Activated T-cell treated with anti-CD3 and anti-CD28 coated beads for 1 hour (primary cell): ENCODE measurements at places on chromosomes 13 and 19.

DNA sequence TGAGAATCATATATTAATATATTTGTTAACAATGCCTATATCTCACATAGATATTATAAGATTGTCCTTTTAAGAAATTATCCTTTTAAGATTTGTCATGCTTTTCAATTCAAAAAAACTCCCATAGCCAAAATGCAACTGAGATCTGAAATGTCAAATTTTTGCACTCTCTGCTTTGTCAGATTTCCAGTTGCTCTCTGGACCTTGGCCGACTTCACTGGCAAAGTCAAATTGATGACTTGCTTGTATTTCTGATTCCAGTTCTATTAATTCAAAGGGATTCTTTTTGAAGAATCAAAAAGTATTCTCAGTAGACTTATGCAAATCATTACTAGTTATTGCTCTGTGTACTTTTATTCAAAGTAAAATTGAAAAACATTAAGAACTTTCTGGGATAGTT, 101.2 kb upstream of the SCEL start:
- no peak for DNase-seq

- no peak for DNase-seq
These were observed 17.7 kb downstream of the TMEM161A start for GRCh38 chr19:19120308-19121231.

GRCh38 chr13:105008604-105009003, 1526.9 kb downstream of the EFNB2 start:
- DNase-seq: no peak

DNA sequence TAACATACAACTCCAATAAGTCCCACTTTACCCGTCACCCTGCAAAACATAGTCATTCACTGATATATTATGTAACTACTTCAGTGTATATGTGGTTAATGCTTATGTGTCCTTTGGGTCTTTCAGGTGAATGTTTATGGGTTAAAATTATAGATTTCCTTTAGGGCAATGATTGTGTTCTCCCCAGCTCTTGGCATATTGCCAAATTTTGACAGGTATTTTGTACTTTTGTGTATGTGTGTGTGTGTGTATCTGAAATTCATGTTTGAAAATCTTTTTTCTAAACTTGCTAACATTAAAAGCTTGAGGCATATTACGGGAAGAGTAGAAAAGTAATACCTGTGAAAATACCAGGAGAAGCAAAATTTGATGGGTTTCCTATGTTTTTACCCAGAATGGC, 8.2 kb downstream of the CDK8 start:
- no peak for DNase-seq

- no peak for DNase-seq
These were observed 5.8 kb upstream of the TMC4 start for GRCh38 chr19:54178581-54179261.

- DNase-seq: no peak
These were observed 111.4 kb upstream of the FRY start for GRCh38 chr13:31919971-31920726.

DNA sequence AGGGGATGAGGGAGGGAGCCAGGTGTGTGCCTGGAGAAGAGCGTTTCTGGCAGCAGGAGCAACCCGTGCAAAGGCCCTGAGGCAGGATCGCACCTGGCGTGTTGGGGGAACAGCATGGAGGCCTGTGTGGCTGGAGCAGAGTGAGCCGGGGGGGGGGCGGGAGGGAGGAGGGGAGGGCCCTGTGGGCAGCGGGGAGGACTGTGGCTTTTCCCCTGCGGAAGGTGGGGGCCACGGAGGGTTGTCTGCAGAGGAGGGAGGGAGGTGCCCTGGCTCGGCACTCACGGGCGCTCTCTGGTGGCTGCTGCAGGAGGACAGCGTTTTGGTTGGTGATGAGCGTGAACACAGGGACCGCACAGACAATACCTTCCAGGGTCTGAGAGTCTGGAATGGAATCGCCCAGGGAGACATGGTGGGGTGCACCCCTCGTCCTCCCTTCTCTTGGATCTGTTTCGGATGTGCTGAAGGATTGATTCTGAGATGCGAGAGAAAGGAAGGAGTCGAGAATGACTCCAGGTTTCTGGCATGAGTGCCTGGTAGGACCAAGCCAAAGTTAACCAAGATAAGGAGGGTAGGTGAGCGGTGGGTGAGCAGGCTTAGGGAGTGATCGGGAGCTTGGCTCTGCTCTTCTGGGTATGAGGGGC, 6.5 kb downstream of the RAB11B start:
- DNase-seq: peak; percentile 52

GRCh38 chr13:111857336-111857735, 209.6 kb upstream of the SOX1 start:
- DNase-seq: no peak

- no peak for DNase-seq
These were observed 347.2 kb downstream of the ZNF536 start for GRCh38 chr19:30719189-30719998.

DNA sequence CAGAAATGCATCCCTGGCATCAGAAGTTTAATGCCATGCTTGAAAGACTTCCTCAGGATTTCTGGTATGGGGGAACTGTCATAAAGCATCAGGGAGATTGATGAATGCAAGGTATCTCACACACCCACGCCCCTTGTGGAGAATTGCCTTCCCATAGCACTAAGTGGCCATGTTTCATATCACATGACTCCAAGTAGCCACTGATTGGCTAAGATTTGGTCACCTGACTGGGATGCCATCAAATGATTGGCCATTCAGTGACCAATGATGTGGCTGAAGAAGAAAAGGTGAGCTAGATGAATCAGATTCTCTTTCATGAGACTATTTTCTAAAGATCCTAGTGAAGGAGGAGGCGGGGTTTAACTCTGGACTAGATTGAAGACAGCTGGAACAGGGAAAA, 7.3 kb downstream of the KLK8 start:
- no peak for DNase-seq

DNA sequence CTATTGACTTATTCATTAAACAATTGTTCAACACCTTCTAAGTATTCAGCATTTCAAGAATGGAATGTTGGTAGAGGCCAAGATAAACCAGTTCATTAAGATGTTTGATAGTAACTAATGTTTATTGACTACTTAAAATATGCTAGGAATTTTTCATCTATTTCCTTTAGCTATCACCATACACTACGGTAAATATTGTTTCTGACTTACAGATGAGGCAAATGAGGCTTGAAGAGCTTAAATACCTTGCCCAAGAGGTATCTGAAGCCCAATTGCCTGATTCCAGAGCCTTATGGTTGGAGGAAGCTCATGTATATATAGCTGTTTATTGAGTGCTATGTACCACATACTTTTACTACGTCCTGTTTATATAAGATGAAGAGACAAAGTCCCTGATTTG, 286.2 kb downstream of the NDFIP2 start:
- no peak for DNase-seq

DNA sequence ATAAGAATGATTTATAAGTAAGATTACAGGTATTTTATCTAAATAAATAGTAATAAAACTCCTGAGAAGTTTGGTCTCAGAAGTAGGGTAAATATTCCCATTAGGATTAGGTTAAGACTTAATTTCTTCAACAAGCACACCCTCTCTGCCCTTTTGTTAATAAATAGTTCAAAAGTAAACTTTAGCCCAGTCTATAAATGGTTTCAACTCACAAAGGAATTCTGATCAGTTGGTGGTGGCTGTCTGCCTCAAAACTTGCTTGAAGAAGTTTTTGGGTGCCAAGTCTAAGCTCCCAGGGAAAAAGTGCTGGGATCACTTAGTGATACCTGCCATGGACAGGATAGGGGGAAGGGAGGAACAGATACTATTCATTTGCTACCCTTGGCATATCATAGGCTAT, 22.9 kb downstream of the MBNL2 start:
- no peak for DNase-seq

DNA sequence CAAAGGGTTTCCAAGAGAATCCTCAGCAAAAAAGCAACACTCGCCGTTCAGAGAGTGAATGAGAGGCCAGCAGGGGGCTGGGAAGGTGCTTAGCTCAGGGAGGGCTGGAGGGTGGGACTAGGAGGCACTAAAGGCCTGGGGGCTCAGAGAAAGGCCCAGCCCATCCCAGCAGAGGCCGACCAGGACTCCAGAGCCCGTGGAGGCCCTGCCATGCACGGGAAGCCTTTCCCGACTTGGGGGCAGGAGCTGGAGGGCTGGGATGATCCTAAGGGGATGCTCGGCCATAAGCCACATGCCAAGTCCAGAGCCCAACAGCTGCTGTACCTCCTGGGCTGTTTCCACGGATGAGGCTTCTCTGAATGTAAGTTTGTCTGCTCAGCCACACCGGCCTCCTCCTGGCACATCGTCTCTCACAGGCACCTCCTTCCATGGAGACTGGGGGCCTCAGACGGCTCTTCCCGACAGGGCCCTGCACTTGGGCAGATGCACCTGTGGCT, 19.5 kb downstream of the RASA3 start:
- no peak for DNase-seq

DNA sequence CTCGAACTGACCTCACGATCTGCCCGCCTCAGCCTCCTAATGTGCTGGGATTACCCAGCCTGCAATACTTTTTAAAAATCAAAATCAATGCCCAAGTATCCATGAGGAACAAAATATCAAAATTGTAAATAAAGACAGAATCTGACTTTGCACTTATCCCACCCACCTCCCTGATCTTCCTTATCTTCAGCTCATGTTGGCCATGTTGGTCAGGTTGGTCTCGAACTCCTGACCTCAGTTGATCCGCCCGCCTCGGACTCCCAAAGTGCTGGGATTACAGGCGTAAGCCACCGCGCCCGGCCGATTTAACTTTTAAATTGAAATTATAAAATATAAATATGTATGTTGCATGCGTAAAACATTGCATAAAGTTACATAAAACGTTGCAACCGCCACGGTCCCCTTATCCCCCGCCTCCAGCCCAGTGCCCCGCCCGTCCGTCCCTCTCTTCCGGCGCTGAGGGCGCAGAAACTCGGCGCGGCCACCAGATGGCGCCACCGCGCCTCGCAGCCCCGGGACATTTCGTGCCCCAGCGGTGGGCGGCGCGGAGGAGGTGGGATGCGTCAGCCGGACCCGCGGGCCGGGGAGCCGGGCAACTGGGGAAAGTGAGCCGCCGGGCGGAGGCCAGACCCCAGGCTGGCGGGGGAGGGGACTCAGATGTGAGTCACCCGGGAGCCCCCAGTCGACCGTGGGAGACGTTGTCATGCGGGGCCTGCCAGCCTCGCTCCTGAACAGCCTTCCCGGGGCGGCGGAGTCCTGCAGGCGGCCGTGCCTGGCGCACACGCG, 1.5 kb upstream of the GADD45B start:
- peak; percentile 78 for DNase-seq

GRCh38 chr19:38951187-38951586, 20.4 kb downstream of the MRPS12 start:
- no peak for DNase-seq

GRCh38 chr13:105763851-105764250, 771.6 kb downstream of the EFNB2 start:
- DNase-seq: no peak

GRCh38 chr19:6340493-6341201, 7.2 kb upstream of the ACER1 start:
- no peak for DNase-seq

DNA sequence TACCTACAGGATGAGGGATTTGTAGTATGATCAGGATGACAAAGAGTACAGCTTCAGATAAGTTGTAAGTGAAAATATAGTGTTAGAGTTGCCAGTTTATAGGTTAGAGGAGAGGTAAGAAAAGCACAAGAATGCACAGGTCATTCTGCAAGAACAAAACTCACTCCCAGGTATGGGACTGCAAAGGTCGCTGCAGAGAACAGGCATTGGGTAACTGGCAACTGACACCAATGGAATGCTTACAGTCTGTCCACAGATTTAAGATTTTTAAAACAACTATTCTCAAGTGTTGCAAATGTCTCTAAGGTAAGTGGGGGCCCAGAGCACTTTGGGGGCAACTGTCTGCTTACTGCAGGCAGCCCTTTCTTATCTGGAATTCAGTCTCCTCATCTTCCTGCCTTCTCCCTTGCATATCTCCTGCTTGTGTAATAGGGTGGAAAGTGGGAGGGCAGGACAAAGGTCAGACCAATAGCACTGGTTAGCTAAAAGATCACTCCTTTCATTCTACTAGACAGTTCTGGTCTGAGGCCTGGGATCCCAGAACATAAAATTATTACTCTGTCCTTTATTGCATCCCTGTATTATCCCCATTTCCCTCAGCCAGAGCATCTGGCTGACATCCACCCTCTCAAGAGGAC, 42.3 kb upstream of the ZNF726 start:
- no peak for DNase-seq

- no peak for DNase-seq
These were observed 40.2 kb downstream of the RAB20 start for GRCh38 chr13:110521296-110521680.

DNA sequence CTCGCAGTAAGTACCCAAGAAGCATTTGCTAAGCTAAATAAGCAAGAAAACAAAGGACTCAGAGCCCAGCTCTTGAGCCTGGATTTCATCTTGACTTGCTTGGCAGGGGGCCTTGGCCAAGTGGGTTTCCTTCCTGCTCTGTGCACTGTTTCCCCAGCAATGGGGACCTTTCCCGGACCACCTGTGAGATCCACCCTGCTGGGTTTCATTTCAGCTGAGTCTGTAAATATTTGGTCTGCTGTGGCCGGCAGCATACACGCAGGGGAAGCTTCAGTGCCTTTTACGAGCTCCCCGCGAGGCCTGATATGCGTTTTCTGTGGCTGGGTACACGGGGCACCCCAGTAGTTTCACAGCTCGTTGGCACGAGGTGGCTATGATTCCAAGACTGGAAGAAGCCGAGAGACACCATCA, 12.4 kb upstream of the TINCR start:
- DNase-seq: no peak

- no peak for DNase-seq
These were observed 11.1 kb upstream of the CEACAM16 start for GRCh38 chr19:44687888-44688287.

- no peak for DNase-seq
These were observed 12.3 kb upstream of the CADM4 start for GRCh38 chr19:43651758-43652545.

- DNase-seq: no peak
These were observed 19.3 kb downstream of the COL4A2 start for GRCh38 chr13:110326263-110326904.

DNA sequence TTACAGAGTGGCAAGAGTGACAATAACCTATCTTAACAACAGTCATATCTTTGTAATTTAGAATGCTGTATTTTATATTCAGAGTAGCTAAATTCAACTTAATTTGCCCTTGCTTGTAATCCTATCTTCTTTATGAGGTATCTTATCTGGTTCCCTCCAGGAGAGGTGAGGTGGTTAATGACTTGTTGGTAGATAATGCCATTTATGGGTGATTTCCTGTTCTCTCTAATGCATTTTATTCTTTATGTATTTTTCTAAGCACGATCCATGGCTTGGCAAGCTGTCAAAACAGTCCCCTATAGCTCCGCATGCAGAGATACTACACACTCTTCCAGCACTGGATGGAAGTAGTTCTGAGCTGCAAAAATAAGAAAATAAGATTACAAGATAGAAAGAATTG, 267.9 kb downstream of the LMO7 start:
- no peak for DNase-seq

DNA sequence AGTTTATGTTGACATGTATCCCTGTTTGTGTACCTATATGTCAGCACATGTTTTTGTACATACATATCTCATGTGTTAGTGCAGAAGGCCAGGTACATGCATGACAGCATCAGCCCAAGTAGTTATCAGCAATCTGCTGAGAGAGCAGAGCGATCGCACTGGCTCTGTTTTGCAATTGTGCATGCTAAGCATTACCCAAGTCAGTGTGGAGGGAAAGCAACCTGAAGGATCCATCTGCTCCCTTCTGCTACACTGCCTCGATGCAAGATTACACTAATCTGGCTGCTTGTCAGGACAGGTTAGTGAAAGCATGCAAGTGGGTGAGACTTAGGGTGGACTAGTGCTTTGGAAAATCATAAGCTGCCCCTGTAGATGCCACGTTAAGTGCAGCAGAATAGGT, 211.8 kb downstream of the PCCA start:
- DNase-seq: no peak

GRCh38 chr13:32752997-32753606, 166.8 kb downstream of the PDS5B start:
- DNase-seq: no peak
